LHCN-M2 (cell line): ENCODE measurements at places on chromosomes 2 and 18.
A peak's percentile ranks its signal among the peaks of the same experiment; 100 is the strongest.

DNA sequence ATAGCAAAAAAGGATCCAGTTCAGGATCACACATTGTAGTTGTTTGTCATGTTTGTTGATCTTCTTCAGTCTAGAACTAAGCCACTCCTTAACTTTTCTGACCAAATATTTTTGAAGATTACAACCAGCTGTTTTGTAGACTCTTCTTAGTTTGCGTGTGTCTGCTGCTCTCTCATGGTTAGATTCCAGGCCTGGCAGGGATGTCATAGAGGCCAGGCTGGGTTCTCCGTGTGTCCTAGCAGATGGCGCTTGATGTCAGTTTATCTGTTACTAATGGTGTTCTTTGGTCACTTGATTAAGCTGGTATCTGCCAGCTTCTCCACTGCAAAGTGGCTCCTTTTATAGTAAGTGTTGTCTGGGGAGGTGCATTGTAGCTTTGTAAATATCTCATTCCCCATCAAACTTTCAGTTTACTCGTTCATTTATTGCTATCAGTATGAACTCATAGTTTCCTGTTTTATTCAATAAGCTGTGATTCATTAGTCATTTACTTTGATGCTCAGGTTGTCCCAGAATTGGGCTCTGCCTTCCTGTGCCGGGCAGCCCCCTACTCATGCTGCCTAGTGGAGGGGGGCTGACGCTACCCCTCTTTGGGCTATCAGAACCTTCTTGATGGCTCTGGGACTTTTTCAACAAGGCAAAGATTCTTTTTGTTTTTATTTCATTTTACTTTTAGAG is 42.1 kb downstream of the GRHL1 start:
- DNase-seq = peak; percentile 47

GRCh38 chr2:119198240-119198840 is 25.3 kb upstream of the STEAP3 start:
- DNase-seq = peak; percentile 95

DNA sequence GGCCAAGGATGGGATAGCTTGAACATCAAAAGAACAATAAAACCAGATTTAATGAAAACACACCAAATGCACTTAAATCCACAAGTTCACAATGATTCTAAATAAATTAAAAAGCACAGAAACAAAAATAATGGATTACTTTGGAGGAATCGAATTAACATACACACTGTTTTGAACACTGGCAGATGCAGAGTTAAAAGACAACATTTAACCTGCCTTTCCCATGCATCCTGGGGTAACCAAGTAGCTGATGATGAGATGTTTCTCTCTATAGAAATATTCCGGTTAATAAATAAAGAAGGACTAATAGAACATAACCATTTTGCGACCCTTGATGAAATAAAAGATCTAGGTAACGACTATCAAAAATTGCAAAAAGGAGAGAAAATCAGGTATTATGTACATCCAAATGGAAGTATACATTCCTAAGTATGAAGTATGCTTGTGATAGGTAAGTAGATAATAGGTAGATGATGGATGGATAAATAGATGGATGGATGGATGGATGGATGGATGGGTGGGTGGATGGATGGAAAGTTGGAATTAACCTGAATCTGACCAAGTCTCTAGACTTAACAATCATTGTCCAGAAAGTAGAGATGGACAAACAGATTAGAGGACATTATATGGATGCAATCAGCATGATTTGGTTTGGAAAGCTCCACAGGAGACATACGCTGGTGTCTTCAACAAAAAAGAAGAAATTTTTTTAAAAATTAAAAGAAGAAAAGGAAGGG is 57.4 kb upstream of the MYCN start:
- DNase-seq = no peak

DNA sequence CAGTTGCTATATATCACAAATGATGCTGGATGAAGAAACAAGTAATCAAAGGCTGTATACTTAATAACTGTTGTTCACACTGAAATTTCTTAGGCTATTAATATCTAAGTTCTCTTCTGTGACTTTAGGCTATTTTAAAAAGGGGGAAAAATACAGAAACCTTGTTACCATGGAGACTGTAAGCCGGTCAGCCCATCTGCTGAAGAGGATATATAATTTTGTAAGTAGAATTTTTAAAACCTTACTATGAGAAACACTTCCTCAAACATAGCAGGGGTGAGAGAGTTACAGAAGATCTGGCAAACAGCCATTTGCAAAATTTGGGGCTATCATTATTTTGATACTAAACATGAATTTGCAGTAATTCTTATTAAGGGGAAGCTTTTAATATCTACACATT is 27.8 kb downstream of the CACNB4 start:
- DNase-seq = no peak

GRCh38 chr2:86646329-86646728 is 22.7 kb upstream of the RNF103 start:
- DNase-seq = no peak

DNA sequence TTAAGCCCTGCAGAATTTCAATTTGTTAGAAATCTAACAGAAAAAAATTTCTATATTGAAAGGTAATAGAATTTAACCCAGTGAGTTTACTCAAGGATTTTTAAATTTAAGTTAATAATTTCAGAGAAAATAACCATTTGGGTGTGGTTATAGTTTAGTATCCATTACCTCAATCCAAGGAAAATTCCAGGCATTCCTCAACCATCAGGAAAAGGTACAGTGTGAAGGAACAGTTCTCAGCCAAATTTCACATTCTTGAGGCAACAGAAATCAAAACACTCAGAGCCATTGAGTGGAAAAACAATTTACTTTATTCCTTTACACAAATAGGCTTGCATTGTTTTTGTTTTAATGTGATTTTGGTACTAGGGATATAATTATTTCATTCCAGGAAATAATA is 45.6 kb downstream of the ONECUT2 start:
- DNase-seq = no peak

DNA sequence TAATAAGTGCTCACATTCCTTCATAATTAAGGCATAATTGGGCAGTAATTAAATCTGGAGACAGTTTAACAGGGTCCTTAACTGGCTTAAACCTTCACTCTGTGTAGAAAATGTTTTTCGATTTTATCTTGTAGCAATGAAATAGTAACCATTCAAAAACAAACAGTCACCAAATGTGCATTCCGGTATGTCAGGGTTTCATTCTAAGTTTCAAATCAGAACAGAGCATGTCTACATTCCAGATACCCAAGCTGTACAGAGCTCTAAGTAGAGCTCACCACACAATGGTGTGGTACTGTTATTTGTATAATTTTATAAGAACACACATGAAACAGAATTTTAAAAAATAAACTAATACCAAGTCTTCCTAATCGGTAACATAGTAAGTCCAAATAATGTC is 52.6 kb downstream of the SMAD2 start:
- no peak for DNase-seq

GRCh38 chr2:129984426-129984825 is 5.0 kb downstream of the RAB6C start:
- no peak for DNase-seq

DNA sequence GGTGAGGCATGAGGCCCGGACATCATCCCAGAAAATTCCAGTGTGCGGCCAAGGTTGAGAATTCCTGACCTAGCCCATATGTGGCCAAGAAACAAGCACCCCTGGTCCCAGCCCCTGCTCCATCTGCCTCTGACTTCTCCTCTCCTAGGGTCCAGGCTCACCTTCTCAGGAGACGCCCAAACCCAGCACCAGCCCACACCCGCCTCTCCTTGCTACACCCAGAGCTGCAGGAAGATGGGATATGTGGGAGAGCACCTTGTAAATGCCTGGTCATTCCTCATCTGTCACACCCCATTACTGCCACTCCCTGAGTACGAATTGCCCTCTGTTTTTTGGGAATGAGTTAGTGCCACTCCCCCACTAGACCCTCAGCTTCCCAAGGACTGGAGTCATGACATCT is 7.3 kb upstream of the ATP6V1B1 start:
- DNase-seq = no peak

- DNase-seq = peak; percentile 40
These were observed 216.9 kb downstream of the ARHGAP15 start for GRCh38 chr2:143345887-143346787.
